ENCODE measurements at places on chromosomes 2 and 18. TPM values are rescaled to one million over a fixed set of nuclear protein-coding genes. Genes with fewer than 3 reads are reported as not detected.

DNA sequence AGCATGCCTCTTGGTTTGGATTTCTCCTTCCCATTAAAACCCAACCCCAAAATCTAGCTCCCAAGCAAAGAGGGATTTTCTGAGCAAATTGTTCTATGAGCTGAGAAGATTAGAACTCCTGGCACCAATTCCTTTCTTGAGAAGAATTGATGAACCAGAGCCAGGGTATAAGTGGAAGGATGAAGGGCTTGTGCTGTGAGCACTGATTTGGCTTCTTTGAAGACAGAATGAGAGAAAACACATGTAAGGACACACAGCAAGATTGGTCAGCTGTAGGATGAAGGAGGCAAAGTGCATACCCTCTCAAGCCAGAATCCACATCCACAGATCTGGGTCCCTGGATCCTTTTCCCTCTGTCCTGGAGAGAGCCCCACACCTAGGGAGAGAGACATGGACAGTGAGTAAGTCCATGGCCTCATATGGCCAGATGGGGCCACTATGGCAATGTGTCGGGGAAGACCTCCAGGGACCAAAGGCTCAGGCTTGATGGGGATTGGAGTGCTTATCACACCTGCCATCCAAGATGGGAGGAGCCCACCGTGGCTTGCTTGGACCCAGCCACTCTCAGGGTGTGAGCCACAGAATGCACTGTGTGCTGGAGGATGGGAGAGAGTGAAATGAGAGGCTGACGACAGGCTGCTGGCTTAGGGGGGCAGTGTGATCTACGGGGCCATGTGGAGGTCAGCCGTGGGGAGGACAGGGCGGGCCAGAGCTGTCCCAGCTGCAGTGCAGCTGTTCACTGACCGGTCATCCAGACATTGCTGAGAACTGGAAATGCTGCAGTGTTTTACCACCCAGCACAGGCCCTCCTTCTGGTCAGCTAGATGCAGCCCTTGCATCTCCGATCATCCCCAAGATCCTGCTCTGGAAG is 339.8 kb downstream of the CYP26B1 start:
- DNase-seq, result no peak

GRCh38 chr2:227325839-227326195 is 766 bp downstream of the MFF start:
- DNase-seq, result no peak

- DNase-seq, result no peak
These were observed 108.0 kb downstream of the CDH19 start for GRCh38 chr18:66495844-66496243.

- no peak for DNase-seq
These were observed 16.7 kb upstream of the STAT1 start for GRCh38 chr2:191030521-191031154.

- DNase-seq, result no peak
These were observed 114.6 kb downstream of the MYO5B start for GRCh38 chr18:50080316-50080715.

GRCh38 chr2:60336442-60337141 is 216.9 kb downstream of the BCL11A start:
- DNase-seq, result no peak

DNA sequence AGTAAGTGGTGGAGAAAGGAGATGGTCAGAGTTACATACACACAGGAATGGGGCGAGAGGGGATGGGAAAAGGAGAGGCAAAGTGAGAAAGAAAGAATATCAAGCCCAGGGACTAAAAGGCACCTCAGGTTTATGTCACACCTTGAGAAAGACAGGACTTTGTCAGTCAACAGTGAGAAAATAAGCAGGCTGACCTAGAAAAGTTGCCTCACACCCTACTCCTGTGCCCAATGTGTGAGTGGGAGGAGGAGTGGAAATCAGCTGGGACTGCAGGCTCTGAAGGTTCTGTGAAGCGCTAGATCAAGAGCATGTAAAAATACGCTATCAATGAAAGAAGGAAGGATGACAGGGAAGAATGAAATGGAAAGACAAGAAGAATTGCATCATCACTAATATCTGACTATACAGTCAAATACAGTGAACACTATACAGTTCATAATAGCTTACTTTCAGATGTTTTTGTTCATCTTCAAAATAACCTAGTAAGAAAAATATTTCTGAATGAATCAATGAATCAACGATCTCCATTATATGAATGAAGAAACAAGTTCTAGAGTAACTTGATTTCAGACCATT is 10.7 kb downstream of the VPS54 start:
- no peak for DNase-seq

GRCh38 chr2:173054466-173054865 is 21.2 kb upstream of the MAP3K20 start:
- no peak for DNase-seq

GRCh38 chr18:21760321-21760720 is 19.7 kb downstream of the MIB1 start:
- no peak for DNase-seq

GRCh38 chr2:104444392-104444791 is 409.5 kb upstream of the POU3F3 start:
- no peak for DNase-seq

- DNase-seq, result no peak
These were observed 41.9 kb downstream of the CPO start for GRCh38 chr2:206981086-206981674.

DNA sequence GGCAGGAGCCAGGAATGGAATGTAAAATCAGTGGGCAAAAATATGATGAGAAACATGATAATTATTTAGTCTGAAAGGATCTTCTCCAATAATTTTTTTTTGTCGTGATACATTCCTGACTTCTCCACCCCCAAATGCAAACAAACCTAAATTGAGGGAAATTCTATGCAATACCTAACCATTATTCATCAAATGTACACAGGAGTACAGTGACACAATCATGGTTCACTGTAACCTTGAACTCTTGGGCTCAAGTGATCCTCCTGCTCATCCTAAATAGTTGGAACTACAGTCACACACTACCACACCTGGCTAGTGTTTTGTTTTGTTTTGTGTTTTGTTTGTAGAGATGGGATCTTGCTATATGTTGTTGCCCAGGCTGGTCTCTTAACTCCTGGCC is 46.5 kb downstream of the RAB10 start:
- no peak for DNase-seq

DNA sequence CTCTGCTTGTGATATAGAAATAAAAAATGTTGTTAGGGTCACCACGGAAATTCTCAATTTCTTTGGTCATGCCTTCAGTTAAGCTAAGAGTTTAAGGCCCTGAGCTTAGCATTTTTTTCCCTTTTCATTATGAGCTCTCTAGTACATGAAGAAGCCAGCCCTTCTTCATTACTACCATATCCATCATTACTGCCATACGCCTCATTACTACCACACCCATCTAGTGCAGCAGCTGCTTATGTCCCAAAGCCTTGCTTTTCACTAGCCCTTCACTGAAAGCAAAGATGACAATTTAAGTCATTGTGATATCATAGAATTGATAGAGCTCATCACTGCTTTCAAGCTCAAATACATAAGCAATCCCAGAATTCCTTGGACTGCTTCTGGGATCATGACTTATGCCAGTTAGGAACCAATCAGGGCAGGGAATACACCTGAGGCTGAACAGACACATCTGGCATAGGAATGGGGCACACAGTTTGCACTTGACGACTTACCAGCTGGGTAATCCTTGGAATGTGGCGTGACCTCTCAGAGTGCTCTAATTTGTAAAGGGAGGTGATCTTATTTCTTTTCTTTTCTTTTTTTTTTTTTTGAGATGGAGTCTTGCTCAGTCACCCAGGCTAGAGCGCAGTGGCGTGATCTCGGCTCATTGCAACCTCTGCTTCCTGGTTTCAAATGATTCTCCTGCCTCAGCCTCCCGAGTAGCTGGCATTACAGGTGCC is 40.3 kb downstream of the SOWAHC start:
- no peak for DNase-seq

DNA sequence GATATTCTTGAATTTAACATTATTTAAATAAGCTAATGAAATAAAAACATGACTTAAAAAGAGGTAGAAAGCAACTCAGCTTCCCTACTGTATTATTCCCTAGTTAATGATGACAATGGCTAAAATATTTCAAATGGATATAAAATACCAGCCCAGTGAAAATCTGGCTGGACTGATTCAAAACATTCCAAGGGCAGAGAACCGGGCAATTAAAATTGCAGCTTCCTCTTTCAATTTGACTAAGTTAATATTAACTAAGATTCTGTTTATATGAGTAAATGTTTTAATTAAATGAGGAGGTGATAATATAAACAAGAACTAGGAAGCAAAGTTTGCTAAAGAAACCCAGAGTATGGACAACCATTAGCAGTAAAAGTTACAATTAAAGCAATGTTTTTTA is 65.6 kb downstream of the RAPH1 start:
- DNase-seq, result no peak

DNA sequence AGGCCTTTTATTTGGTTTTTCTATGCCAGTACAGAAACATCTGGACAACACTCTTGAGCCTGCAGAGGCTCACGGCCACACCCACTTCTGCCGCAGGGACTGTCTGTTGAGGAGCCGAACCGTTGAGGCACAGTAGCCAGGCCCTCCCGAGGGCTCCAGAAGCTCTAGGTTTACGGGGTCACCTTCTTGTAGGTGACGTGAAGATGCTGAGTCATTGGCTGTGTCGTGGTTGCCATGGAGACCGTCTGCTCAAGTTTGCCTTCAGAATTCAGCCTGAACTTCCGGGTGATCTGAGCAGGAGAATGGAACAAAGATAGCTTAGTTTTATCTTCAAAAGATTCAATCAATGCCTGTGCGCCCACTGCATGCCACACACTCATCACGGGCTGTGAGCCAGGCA is 25.9 kb downstream of the BOK start:
- no peak for DNase-seq

GRCh38 chr2:203418271-203418670 is 90.1 kb downstream of the ABI2 start:
- no peak for DNase-seq

GRCh38 chr2:105490956-105491355 is 92.1 kb upstream of the FHL2 start:
- no peak for DNase-seq

- no peak for DNase-seq
These were observed 143.0 kb downstream of the ZNF516 start for GRCh38 chr18:76351961-76352581.

Gene G6PC2
- total RNA-seq, result not detected

Gene DYNAP
- total RNA-seq, result not detected

Gene CPS1
- 0.63 TPM for total RNA-seq

Gene DUSP19
- 0.60 TPM for total RNA-seq

Gene TMEM131
- total RNA-seq, result 41.0 TPM

Gene CIB4
- not detected for total RNA-seq

Gene BCL11A
- 9.2 TPM for total RNA-seq

Gene STK39
- total RNA-seq, result 26.1 TPM

Gene DNAJC10
- 52.4 TPM for total RNA-seq

Gene C2orf80
- total RNA-seq, result not detected

Measured in T-helper 17 cell (primary cell).